8988T (cell line): ENCODE measurements at places on chromosomes 1 and 21.

DNA sequence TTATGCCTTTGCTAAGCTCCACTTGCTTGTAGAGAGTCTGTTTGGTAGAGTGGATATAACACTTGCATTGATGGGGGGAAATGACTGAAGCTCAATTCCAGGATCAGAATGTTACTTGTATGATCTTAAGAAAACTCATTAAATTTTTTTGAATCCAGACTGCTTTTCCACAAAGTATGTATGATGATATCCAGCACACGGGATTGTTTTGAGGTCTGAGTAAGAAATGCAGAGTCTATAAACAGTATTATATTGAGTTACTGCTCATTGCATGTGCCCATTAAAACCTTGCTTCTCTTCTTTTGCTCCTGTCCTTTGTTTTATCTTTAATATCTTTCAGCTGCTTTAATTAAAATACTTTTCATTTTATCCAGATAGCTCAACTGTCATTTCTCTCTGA is 570.4 kb upstream of the ZRANB2 start:
- no peak for DNase-seq

DNA sequence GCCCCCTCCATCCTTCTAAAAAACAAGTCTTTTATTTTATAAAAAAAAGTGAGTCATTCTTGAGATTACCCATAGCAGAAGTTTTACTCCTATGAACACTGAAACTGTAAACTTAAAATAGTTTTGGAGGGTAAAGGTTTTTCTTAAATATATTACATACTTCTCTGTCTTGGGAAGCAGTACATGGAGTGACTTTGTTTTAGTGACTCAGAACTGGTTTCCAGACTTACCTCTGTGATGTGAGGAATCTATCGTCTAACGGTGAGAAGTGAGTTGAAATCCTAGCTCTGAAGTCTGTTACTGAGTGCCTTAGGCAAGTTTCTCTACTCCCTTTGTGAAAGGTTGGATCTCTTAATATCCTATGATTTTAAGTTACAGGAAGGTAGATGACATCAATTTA is 176.3 kb upstream of the POU3F1 start:
- DNase-seq: no peak

- no peak for DNase-seq
These were observed 3.3 kb downstream of the LAX1 start for GRCh38 chr1:203768256-203768655.

- no peak for DNase-seq
These were observed 88.9 kb downstream of the PIK3R3 start for GRCh38 chr1:46043458-46044017.

DNA sequence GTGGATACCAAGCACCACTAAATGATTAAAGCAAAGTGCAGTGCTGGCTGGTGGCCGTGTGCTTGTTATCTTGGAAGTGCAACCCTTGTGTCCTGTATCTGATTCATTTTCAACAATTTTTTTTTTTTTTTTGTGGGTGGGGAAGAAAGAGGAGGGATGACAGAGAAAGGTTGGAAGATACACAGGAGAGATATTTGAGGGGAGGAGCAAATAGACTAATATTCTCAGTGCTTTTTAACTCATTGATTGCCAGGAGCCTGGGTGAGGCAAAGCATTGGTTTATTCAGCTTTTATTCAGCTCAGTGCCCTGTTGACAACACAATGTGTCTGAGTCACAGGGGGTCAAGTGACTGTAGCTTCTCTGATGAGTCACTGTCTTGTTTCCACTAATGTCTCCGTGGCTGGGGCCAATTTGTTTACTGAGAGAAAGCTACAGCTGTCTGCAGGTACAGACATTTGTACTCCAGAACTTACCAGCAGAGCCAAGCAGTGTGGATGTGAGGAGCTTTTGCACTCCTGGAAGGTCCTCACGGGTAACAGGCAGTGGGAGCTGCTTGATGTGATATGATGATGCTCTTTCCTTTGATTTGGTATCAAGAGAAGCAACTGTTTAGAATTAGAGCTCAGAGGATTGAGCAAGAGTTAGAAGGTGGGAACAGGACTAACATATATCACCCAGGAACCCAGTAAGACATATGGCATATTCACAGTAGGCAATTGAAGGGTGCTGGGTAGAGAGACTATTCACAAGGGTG is 23.6 kb upstream of the DNM3 start:
- no peak for DNase-seq

- DNase-seq: no peak
These were observed 54.3 kb upstream of the IKBKE start for GRCh38 chr1:206415942-206416341.

DNA sequence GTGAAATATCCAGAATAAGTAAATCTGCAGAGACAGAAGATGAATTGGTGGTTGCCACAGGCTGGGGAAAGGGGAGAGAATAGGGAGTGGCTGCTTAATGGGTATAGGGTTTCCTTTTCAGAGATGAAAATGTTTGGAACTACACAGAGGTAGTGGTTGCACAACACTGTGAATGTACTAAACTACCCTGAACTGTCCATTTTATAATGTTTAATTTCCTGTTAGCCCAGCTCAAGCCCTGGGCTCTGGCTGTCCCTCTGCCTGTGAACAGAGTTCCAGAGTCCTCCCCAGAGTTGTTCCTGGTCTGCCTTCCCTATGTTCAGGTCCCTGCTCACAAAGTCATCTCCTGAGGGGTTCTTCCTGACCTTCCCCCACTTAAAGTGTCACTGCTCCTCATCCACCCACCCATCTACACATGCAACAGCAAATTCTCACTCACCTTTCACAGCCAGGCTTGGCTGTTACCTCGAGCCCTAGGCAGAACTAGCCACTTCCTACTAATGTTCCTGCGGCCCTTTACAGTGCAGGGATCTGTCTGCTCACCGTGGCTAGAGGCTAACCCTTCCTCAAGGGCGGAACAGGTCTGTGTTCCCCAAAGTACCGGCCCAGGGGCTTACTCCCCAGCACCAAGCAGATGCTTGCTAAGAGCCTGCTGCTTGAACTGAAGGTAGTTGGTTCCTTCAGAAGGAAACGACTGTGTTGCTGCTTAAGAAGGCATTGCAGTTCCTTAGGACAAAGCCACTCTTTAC is 22.4 kb downstream of the DHCR24 start:
- no peak for DNase-seq

DNA sequence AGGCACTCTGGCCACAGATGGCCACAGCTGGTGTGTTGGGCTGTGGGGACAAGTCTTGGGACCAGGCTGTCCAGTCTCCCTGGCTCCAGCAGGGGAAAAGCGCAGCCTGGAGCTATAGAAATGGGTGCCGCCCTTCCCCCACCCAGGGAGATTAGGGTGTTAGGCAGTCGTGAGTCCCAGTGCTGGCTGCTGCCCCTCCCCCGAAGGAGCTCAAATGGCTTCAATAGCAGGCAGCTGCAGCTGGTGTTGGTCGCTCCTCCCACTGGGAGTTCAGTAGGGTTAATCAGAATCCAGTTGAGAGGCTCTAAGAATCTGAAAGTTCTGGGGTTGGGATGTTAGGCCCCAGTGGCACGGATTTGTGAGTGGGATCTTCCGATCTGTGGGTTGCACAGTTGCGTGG is 595.6 kb upstream of the PKN2 start:
- no peak for DNase-seq

DNA sequence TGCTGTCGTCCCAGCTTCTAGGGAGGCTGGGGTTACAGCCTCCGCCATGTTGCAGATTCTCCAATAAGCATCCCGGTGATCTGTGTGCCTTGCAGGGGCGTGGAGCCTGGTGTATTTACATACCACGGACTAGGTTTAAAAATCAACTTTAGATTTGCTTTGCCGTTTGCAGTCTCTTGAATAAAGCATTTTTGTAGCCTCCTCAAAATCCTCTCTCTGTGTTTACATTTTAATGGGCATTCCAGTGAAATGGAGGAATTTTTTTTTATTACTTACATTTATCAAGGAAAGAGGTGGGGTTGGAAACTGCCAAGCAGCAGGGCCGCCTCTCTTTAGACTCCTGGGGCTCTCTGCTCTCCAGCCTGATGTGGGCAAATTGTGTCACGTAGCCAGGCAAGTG is 437.5 kb upstream of the VAMP3 start:
- DNase-seq: no peak

DNA sequence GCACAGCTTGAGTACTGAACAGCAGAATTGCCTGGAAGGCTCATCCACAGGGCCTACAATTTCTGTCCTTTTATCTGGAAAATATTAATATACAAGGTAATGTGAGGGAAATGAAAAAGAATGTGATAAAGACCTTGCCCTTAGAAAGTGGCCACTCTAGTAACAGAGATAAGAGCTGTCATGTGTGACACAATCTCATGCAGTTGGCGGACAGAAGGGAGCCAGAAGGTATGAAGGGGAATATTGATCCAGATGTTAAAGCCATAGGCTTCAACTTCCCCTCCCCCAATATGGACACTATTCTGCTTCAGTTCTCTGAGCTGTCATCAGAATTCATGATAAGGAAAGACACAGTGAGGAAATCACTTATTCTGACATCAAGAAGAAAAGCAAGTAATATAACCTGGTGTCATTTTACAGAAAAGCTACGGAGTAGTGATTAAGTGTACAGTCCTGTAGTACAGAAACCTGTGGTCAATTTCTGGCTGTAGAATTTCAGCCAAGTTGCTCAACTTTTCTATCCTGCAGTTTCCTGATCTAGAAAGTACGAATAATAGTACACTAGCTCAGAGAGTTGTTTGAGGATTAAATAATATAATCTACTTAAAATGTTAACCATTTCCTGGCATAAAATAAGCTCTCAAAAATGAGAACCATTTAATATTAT is 572.1 kb downstream of the DPYD start:
- DNase-seq: no peak

DNA sequence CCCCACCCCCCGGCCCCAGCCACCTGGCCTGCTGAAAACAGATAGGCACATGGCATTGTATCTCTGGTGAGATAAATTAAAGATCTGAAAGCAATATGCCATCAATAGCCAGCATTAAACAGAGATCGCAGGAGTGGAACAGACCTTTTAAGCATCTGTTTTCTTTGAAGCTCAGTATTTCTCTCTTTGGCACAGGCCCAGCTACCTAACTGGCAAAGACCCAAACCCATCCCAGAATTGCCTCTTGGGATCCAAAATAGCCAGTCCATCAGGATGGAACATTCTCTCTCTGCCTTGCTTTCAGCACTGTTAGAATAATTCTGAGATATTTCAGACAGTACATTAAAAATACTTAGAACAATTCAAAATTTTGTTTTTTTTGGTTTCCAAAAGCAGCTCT is 46.0 kb downstream of the KCNJ6 start:
- DNase-seq: no peak

- peak; percentile 80 for DNase-seq
These were observed 1.9 kb downstream of the EFNA3 start for GRCh38 chr1:155080312-155081228.

- no peak for DNase-seq
These were observed 689.9 kb downstream of the MATN1 start for GRCh38 chr1:30033256-30034104.

DNA sequence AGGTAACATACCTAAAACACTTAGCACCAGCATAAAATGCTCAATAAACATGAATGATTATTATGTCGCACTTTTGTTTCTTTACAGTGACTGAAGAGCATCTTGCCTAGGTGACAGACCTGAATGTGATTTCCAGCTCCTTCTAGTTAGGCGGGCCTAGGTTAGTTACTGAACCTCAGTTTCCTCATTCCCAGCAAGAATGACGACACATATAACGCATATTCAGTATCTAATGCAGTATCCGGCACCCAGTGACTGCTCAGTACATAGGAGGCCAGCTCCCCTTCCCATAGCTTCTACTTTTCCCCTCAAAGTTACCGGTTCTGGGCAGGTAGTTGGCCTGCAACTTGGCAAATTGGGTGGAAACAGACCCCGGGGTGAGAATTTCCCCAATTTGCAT is 763 bp downstream of the AUNIP start:
- DNase-seq: no peak

DNA sequence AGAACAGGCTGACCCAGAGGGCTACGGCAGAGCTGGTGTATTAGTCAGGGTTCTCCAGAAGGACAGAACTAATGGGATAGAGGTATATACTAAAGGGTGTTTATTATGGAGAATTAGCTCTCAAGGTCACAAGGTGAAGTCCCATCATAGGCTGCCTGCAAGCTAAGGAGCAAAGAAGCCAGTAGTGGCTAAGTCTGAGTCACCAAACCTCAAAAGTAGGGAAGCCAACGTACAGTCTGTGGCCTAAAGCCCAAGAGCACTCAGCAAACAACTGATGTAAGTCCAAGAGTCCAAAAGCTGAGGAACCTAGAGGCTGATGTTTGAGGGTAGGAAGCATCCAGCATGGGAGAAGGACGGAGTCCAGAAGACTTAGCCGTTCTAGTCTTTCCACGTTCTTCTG is 179.2 kb downstream of the BACH1 start:
- DNase-seq: no peak

DNA sequence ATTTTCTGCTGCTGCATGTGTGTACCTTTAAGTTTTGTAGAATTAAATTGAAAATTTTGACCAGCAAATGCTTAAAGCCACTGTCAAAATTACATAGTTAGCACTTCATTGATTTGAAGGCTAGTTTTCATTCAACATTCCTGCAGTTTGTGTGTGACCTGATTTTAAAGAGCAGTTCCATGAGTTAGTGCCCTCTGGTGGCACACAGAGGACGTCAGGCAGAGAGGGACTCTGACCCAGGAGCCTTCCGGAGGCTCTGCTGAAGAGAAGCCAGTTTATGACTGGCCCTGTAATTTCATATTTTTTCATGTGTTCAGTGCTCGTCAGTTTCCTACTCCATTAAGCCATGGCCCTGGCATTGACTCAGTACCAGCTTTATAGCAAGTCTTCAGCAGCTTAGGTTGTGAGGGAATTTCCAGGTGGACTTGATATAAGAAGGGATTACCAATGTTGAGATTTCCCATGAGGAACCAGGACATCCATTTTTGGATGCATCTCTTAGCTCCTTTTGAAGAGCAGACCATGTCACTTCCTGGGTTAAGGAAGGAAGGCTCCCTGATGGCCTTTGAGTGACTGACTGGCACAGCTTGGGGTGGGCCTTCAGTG is 104.7 kb downstream of the CAMTA1 start:
- no peak for DNase-seq

DNA sequence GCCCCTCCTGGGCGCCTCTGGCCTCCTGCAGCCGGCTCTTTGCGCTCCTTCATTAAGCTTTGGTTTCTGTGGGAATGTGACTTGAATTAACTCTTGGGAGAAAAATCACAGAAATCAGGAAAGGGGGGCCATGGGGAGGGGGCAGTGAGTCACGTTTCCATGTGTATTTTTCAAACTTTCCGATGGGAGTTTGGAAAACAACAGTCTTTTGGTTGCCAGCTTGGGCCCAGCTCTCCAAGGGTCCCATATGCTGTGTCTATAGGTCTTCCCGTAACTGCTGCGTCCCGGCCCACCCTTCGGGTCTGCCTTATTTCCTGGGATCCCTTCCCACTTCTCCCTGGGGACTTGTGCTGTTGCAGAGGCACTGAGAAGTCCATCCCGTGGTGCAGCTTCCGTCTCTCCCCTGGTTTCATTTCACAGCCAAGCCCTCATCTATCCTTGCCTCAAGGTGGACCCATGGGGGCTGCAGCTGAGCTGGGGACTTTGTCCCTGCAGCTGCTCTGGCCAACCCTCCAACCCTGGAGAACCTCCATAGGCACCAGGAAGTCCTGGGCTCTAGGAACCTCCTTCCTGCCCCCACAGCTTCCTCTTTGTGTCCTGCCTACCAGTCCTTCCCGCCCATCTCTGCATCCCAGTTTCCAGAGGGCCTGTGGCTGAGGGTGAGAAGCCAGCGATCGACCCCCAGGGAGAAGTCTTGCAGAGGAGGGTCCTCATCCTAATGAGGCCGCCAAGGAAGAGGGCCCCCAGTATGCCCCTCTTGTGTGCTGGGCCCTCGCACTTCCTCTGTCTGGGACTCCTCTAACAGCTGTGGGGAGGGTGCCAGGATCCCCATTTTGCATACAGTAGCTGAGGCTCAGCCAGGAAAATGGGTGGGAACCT is 11.6 kb upstream of the LMNA start:
- no peak for DNase-seq
